ENCODE measurements at places on chromosomes 7 and 10.

- DNase-seq: no peak
Observed at GRCh38 chr7:26419198-26419597, 127.5 kb downstream of the SNX10 start.

DNA sequence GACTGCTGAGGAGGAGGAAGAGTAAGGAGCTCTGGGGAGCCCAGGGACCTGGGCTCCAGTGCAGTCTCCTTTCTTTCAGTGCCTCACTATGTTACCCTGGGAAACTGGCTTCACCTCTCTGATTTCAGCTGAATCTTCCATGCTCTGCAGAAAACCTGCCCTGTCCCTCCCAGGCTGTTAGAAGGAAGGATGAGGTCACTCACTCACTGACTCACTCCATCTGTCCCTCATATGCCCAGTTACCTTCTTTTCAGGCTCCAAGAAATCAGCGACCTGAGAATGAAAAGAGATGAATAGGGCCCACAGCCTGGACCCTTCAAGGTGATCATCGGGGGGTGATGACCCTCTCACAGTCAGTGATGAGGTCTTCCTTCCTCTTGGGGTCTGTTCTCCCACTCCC lies 481 bp downstream of the SFTPA2 start:
- no peak for DNase-seq

DNA sequence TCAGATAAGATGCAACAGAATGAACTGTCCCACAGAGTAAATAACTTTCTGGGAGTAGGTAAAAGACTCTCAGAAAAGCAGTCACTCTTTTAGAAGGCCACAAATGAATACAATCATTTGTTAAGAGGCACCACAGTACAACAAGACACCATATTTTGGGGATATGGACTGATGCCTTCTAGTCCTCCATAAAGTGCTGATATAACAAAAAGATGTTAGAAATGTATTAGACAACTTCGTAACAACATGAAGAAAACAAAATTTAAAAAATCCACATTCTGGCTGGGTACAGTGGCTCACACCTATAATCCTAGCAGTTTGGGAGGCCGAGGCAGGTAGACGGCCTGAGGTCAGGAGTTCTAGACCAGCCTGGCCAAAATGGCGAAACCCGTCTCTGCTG lies 111.3 kb downstream of the HIPK2 start:
- DNase-seq: no peak

DNA sequence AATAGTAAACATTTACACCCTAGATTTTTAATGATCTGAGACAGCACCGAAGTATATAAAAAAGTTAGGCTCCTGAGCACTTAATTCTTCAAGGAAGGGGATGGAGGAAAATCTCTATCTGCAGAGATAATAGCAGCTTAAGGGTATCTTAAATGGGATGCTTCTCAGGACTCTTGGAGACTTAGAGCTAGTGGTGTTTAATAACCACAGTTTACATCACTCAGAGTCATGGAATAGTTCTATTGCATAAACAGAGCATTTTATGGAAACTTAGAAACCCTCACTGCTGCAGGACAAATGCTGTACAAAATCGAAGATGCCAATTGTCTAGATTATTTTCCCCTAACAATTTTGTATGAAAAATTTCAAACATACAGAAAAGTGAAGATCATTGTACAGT lies 398.9 kb upstream of the GALNT17 start:
- no peak for DNase-seq

DNA sequence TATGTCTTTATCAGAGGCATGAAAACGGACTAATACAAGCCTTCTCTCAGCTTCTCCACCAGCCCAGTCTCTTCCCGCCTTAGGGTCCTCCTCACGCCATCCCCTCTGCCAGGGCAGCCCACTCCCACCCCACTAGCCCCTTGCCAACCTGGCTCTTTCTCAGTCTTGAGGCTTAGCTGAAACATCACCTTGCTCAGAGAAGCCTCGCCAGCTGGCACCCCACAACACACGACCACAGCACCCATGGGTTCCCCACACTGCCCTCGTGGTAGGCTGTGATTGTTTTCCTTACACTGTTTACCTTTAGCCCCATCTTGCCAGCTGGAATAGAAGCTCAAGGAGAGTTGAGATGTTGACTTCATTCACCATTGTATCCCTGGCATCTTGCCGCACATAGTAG lies 44.4 kb downstream of the GPAM start:
- DNase-seq: no peak

DNA sequence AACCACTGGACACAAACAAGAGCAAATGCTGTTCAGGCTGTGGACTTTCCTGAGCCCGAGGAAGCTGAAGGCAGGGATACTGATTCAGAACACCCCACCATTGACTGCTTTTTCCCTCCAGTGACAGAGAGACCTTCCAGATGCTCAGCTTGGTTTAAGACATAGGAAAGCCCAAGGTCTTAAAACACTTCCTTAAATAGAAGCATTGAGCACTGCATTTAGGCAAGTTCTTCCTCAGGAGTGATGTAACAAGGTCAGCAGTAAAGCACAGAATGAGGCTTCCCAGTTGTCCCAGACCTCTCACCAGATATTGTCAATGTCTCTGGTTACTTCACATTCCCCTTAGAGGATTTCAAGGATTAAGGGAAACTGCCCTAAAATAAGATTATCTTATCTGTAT lies 19.6 kb upstream of the CDCA7L start:
- no peak for DNase-seq

- no peak for DNase-seq
Observed at GRCh38 chr10:27241010-27241651, 534 bp upstream of the ACBD5 start.

DNA sequence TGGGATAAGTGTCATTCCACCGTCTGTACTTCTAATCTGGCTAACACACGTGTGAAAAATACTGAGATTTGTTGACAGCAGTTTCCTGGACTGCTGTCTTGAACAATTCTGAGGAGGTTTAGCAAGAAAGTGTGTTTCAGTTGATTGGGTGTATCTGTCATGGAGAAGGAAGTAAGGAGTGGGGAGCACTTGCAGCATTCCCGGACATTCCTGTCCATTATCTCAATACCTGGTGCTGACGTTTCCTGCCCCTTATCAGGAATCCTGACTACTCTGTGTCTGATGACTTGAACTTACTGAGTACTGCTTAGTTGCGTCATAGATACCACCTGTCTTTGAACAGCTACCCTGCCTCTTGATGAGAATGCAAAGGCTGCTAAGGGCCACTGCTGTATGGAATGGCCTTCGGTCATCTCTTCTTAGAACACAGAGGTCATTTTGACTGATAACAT lies 72.0 kb upstream of the VKORC1L1 start:
- no peak for DNase-seq

- no peak for DNase-seq
Observed at GRCh38 chr7:80243425-80243824, 108.8 kb downstream of the GNAI1 start.

- peak; percentile 61 for DNase-seq
Observed at GRCh38 chr10:29619241-29619669, 15.5 kb downstream of the SVIL start.

GRCh38 chr10:129063212-129063611 lies 403.8 kb upstream of the MGMT start:
- no peak for DNase-seq

DNA sequence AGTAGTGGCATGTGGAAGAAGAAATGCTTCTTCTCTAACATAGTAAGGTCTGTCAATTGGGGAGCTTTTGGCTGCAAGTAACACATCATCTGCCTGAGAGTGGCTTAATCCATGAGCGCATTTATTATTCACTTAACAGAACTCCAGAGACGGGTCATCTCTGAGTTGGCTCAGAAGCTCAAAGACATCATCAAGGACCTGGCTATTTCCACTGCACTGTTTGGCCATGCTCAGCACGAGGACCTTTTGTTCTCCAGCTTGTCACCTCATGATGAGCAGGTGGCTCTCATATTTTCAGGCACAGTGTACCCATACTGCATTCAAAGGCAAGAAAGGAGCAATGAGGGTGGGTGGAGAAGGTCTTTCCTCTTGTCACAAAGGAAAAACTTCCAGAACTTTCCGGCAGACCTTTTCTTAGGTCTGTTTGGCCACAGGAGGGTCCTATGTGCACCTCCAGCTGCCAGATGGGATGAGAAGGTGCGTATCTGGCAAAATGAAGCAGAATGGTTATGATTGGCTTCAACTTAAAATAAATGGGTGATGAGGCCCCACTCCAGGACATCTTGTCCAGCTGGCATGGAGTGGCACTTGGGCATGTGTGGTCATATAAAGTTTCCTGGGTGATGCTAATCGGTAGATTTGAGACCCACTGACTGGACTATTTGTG lies 55.6 kb upstream of the SHH start:
- DNase-seq: no peak

- no peak for DNase-seq
Observed at GRCh38 chr10:109993551-109994330, 14.0 kb upstream of the ADD3 start.

DNA sequence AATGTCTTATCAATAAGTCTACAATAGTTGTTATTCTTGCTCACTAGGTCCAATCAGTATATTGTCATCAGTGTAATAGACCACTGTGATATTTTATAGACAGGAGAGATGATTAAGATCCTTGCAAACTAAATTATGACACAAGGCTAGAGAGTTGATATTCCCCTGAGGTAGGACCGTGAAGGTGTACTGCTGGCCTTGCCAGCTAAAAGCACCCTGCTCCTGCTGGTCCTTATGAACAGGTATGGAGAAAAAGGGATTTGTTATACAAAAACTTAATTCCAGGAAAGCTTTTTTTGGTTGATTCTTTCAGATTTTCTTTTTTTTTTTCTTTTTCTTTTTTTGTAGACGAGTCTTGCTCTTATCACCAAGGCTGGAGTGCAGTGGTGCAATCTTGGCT lies 16.8 kb upstream of the TMEM213 start:
- DNase-seq: no peak

DNA sequence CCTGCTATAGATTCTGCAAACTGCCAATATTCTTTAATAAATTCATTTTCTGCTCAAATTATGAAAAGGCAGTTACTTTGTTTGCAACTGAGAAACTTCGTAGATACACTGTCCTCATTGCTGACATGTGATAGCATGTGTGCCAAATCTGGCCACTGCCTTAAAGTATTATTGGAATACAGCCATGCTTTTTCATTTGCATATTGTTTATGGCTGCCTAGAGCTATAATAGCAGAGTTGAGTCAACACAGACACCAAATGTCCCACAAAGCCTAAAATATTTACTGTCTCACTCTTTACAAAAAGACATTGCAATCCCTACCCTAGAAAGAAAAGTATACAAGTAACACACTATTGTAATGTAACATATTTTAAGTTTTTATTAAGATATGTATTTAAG lies 647.4 kb downstream of the XPNPEP1 start:
- DNase-seq: no peak

DNA sequence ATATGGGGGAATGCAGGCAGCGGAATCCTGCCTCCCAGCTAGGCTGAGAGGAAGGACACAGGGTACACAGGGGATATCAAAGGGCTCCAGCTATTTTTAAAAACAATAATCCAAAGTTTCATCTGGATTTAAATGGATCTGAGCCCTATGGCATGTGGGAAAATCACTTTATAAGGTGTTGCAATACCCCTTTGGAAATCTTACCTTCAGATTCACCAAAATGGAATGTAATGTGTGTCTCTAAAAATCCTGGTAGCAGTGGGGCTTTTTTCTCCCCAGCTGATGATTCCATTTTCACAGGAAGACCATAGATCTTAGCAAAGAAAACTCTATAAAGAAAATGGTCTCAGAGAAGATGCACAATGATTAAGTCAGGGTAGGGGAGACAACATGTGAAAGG lies 722.2 kb downstream of the PARD3 start:
- DNase-seq: no peak

DNA sequence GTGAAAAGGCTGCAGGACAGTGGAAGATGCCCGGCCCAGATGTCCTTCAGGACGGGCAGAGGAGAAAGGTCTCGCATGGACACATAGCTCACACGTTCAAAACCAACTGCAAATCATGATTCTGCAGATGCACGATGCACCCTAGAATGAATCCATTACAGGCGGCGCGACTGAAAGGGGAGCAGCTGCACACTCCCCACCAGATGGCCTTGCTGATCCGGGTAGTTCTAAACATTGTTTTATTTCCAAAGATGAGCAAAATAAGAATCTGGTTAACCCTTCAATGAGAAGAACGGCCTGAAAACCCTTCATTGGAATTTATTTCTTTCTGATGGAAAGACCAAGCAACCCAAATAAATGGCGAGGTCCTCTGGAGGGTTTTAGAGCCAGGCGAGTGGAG lies 33.8 kb downstream of the CHST15 start:
- DNase-seq: no peak

GRCh38 chr10:9450801-9451200 lies 1396.3 kb downstream of the GATA3 start:
- no peak for DNase-seq

DNA sequence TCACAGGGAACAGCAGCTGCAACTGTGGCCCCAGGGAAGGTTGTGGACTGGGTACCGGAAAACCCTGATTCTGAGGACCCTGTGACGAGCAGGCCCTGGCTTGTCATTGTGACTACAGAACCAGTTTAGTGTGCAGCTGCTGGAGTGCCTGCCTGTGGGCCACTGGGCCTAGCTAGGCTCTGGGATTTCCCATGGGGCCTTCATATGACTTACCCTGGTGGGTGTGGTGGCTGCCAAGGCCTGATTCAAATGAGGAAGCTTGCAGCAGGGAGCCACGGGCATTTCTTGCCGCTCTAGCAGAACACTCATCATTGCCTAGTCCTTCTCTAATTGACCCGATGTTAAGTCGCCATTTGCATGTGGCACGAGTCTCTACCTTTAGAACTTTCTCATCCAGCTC lies 14.7 kb upstream of the CAMK2G start:
- DNase-seq: no peak

- no peak for DNase-seq
Observed at GRCh38 chr7:78690174-78690573, 763.3 kb downstream of the MAGI2 start.

DNA sequence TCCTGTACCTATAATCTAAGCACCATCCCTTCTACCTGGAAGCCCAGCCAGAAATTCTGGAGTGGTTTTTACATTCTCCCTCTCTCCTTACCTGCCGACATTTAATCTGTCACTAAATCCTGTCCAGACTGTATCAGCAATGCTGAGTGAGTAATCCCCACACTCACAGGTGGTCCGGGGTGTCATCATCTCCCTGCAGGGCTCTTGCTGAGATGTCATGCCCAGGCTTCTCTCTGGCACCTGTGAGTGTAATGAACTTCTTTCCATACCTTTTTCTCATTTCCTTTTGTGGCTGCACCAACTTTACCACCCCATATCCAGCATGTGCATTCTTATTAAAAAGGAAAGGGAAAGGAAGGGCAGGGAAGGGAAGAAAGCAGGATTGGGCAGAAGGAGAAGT lies 355.2 kb downstream of the CCSER2 start:
- no peak for DNase-seq

DNA sequence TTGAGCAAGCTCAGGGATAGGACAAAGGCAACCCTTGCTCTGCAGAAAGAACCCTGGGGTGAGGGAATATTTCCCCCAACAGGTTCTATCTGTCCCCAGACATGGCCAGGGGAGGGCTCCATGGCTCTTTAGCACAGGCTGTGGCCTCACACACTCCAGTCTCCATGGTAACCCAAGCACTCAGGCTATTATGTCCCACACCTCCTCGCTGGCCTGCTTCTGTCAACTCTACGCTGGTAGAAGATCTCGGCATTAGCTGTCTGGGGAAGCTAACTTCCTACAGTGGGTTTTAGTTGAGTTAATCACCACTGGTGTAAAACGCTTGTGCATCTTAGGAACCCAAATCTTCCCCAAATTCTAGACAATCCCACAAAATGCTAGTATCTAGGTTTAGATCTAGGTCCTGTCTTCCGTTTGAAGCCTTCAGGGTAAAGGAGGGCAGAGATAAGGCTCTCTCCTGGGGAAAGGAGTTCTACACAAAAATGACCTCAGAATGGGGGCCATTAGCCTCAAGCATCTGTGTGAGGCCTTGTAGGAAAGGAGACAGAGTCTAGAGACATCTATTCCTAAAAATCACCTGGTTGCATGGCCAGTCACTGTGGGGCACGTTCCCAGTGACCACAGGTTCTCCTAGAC lies 36.7 kb upstream of the SLIT1 start:
- DNase-seq: peak; percentile 1

Data from NCI-H774 (cell line).